ENCODE measurements at places on chromosomes 7 and 10.

DNA sequence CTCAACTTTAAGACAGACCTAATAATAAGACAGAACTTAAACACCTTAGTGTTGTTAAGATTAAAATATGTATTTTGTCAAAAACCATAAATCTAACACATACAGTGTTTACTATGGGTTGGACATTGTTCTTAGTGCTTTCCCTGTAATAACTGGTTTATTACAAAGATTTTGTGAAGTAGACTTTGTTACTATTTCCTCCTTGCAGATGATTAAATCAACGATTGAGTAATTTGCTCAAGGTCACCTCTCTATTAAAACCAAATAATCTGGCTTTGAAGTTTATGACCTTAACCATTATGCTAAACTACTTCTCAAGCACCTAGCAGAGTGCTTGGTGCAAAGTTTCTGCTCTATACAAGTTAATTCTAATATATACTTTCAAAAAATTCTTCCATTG, 102.7 kb upstream of the FAM3C start:
- no peak for DNase-seq

- no peak for DNase-seq
These were observed 74.7 kb downstream of the CUX1 start for GRCh38 chr7:101891936-101892640.

GRCh38 chr7:143372070-143372469, 9.1 kb upstream of the ZYX start:
- DNase-seq: no peak

DNA sequence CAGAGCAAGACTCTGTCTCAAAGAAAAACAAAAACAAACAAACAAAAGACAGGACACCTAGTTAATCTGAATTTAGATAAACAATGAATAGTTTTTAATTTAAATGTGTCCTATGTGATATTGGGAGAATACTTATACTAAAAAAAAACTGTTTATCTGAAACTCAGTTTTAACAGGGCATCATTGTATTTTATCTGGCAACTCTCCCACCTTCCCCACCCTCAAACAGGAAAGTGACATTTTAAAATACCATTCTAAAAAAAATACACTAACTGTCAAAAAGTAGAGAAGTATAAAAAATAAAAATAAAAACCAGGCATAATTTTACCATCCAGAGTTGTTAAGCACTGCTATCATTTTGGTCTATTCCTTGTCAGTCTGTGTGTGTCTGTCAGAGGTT, 119.0 kb downstream of the RTKN2 start:
- no peak for DNase-seq

GRCh38 chr7:34198231-34198641, 292.9 kb downstream of the BMPER start:
- DNase-seq: no peak

GRCh38 chr10:91613411-91614187, 19.3 kb downstream of the PPP1R3C start:
- no peak for DNase-seq

DNA sequence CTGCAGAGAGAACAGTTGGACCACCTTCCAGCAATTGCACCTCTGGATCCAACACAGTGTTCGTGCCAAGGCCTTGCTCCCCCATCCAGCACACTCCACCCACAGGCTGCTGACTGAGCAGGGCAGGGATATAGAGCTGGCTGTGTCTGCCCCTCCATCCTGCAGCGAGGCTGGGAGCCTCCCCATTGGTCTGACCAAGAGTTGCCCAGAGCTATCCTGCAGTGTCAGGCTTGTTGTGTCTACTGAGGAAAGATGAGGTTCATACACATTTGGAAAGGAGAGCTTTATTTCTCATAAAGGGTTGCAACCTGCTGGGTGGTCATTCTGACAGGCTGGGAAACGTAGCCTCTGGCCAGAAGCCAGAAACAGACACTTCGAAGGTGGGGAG, 27.1 kb downstream of the PRF1 start:
- DNase-seq: no peak

DNA sequence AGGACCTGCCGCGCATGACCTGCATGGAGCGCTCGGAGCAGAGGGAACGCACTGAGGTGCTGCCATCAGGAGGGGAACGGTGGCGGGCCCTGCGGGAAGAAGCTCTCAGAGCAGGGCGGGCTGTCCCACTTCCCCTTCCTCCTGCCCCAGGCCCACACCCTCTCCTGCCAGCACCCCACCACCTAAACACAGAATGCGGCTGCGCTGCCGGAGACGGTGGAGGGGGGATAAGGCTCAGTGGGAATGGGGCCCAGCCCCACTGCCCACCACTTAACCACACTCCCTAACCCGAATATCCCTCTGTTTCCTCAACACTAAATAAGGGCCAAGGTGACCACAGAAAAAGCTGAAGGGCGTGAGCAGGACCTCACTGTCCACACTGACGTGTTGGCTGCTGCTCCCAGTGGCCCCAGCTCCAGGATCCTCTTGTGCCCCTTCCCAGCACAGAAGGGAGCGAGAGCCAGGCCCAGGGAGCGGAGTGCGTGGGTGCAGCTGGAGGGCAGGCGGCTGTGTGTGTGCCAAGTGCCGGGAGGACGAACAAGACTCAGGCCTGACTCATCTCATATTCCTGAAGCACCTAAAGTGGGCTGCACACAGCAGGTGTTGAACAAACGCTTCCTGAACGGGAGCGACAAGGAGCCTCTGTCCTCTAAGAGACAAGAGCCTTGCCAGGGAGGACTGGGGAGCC, 116.8 kb downstream of the MAD1L1 start:
- no peak for DNase-seq

GRCh38 chr10:113305871-113306270, 247.0 kb upstream of the HABP2 start:
- no peak for DNase-seq

GRCh38 chr10:17758200-17758599, 6.2 kb downstream of the TMEM236 start:
- no peak for DNase-seq

- peak; percentile 77 for DNase-seq
These were observed 191.4 kb downstream of the FAM107B start for GRCh38 chr10:14583252-14583651.

Data from B cell (primary cell).